ENCODE measurements at places on chromosomes 3 and 15. TPM values are rescaled to one million over a fixed set of nuclear protein-coding genes. Genes with fewer than 3 reads are reported as not detected.

Gene SMAD6
- polyA plus RNA-seq: 23.0 TPM

Gene CD86
- polyA plus RNA-seq: 1.7 TPM

Gene CACNA1D
- polyA plus RNA-seq: 9.1 TPM

Gene PRR20G
- polyA plus RNA-seq: not detected

Gene LRRIQ4
- polyA plus RNA-seq: 0.23 TPM

GRCh38 chr15:33190539-33190938, 4.0 kb downstream of the FMN1 start:
- no peak for DNase-seq

DNA sequence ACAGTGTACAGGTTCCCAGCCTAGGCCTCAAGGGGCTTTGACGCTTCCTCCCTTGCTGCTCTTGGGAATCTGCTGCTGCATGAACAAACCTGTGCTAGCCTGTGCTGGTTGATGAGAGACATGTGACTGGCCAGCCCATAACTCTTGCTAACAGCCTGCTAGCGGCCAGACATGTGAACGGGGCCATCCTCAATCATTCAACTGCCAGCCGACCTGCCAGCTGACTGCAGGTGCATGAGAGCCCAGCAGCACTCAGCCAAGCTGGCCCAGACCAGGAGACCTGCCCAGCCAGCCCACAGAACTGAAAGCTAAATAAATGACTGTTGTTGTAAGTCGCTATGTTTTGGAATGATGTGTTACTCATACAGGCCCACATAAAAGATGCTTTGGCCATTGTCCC, 82.4 kb upstream of the DLG1 start:
- DNase-seq: no peak

GRCh38 chr3:124969963-124970722, 35.6 kb upstream of the MUC13 start:
- DNase-seq: no peak

- no peak for DNase-seq
These were observed 216.5 kb downstream of the ISL2 start for GRCh38 chr15:76553102-76553501.

DNA sequence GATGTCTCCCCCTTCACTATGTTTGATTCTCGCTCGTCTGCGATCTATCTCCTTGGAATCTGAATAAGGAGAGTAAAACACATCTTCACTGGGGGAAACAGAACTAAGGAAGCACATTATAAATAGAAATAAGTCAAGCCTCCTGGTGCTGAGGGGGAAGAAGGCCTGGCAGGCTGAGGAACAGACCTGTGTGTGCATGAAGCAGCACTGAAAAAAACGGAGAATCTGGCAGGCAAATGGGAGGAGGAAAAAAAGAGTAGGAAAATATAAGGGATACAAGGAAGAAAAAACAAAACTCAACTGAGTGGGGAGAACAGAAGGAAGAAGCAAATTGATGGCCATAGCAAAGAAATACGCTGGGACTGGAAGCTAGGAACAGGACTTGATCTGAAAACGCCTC, 25.7 kb downstream of the PARP16 start:
- DNase-seq: no peak

DNA sequence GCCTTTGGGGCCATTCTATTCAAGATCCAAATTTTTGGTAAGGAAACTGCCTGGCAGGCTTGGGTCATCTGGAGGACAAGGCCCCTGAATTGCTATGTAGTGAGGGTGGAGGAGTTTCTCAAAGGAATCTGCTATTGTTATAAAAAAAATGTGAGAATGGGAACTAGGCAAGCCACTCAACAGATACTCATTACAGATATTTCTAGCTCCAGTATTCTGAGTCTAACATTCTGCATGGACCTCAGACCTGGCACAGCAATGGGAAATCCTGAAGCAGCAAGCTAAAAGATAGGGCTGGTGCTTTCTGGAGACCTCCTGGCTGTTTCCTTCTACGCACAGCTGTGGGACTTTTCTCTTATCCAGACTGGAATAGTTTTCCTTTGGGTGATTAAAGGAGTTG, 430.7 kb upstream of the RBMS3 start:
- no peak for DNase-seq

- no peak for DNase-seq
These were observed 805 bp downstream of the SERPINI1 start for GRCh38 chr3:167736264-167736787.

DNA sequence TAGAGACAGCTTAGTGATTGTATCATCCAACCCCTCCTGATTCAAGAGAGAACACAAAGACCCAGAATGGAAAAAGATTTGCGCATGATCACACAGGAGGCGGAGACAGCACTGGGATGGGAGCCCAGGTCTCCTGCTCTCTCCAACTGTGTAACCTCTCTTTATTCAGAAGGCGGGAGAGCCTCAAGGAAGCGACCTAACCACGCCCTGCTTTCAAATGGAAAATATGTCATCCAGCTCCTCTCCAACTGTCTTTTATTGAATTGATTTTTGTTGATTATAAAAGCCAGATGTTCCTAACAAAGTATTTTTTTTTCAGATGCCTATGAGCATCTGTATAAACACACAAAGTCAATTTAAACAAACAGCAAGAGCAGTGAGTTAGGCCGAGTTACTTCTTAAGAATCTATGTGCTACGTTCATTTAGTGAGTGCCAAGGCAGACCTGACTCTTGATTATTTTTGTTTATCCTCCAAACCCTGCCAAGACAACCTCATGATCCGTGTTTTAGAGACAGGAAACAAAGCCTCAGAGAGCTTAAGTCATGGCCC, 74.5 kb downstream of the BFSP2 start:
- no peak for DNase-seq

DNA sequence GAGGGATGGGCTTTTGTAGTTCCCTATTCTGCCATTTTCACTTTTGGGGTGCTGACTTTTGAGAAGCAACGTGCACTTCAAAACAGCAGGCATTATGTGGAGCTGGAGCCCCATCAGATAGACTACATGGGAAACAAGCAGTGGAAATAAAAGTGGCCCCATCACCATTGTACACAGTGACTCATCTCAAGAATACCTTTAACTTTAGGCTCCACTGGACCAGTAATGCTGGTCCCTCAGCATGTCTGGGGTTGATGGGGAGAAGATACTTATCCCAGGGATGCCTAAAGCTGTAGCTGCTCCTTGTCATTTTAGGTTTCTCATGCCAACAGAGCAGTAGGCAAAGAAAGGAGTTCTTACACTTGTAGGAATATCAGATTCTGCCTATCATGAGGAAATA, 45.0 kb downstream of the LSM3 start:
- no peak for DNase-seq

DNA sequence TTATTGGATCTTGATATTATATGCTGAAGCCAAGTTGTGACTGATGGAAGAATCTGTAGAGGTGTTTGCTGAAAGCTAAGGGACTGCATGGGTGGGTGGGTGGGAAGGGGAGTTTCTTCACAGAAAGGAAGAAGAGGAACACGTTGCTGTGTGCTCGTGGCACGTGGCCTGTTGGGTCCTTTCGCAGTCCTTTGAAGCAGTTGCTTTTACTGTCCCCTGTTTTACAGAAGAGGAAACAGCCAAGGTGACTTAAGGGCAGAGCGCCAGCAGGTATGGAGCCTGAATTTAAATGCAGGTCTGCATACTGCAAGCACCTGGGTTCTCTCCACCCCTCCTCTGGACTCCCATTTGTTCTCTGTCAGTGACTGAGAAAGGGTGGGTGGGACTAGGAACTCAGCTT, 59.4 kb upstream of the PRR23C start:
- no peak for DNase-seq

GRCh38 chr3:101846709-101847108, 2.6 kb upstream of the NFKBIZ start:
- DNase-seq: no peak

DNA sequence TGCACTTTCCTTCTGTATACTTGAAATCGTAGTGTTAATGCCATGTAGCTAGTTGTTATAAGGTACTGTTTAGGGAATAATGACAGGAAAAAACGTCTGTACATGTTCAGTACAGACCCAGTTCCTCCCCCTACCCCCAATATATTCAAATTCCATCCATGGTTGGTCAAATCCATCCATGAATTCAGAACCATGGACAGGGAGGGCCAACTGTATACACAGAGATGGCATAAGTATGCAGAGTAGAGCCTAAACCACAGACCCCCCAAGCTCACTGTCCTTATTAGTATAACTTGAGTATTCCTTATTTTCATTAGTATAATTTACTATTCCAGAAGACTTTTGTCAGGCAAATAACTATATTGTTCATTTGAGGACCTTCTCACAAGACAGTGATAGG, 51.2 kb upstream of the ADAMTS17 start:
- no peak for DNase-seq

DNA sequence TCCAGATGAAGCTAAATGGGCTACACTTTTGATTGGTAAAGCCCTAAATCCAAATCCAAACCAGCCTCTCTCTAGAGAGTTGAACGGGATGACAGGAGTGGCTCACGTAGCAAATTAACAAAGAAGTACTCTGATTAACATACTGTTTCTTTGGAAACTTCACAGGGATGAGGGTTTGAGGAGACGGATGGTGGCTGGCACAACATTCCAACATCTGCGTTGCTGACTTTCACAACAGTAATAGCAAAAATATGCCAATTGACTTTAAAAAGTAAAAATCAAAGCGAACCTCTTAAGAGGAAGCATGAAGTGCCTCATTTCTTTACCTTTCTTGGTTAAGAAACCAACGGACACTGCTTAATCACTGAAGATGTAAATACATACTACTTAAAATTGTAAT, 181.4 kb downstream of the TBL1XR1 start:
- DNase-seq: no peak

GRCh38 chr3:50213373-50213772, 8.3 kb downstream of the SLC38A3 start:
- no peak for DNase-seq
